ACHN (cell line): ENCODE measurements at places on chromosomes 2 and 18.
A peak's percentile ranks its signal among the peaks of the same experiment; 100 is the strongest.

- DNase-seq, result peak; percentile 65
These were observed 11.8 kb downstream of the MAPRE3 start for GRCh38 chr2:26982102-26982742.

GRCh38 chr2:48356701-48357325 lies 173.1 kb upstream of the STON1 start:
- no peak for DNase-seq

- peak; percentile 54 for DNase-seq
These were observed 344.6 kb upstream of the CHAC2 start for GRCh38 chr2:53422979-53423378.

- DNase-seq, result no peak
These were observed 256.2 kb upstream of the ZSWIM2 start for GRCh38 chr2:187105218-187105617.

DNA sequence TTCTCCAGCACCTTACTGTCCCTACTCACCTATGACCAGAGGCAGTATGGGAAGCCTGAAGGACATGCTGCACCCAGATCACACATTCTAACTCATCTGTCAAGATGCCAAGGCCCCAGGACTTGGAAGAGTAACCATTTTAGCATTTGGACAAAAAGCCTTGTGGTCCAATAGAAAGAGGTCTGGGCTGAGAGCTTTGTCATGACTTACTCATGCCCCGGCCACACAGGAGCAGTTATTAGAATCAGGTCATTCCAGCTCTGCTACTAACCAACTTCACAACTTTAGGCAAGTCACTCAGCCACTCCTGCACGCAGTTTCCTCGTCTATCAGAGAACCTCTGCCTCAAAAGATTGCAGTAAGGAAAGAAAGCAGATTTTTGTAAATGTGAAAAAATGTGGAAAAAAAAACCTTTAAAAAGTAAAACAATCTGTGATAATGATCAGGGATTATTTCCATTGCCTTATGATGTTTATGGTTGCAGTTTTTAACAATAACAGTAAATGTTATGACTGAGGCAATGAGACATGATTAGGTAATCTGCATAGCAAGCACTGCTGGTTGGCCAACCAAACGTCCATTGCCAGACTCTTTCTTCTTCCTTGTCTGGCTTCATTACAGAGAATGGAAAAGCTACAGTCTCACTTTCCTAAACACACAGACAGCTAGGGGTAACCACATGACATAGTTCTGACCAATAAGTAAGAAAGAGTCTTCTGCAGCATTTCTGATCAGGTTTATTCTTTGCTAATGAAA lies 255.4 kb upstream of the CHAC2 start:
- DNase-seq, result no peak

DNA sequence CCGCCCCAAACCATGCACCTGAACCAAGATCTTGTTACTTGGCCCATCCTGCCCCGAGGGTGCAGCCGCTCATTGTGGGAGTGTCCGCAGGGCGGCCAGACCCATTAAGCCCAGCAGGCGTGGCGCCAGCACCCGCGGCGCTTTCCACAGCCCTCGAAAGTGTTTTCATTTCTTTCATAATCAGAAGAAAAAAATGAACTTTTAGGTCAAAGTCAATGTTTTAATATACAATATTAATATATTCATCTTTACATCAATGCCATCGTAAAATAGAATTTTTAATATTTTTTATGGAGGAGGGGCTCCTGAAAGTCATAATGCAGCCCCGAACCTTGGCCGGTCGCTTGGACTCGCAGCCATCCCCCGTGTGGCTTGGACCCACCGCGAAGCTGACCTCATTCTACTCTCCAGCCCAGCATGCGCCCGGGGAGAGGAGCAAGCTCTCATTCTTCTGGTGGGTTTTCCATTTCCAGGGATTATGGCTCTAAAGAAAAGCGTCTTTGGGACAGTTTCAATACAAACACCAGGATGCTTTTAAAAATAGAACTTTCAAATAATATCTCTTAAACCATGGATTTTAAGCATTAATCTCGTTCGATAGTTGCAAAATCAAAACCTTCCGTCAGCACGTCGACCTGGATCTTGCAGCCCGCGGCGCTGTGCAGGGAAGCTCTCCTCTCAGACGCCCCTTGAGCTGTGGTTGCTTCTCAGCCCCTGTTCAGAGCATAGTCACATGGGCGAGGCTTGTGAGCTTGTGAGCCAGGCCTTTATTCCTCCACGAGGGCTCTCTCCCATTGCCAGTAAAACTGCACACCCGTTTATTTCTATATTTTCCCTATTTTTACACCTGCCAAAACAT lies 17.2 kb upstream of the ASB1 start:
- DNase-seq, result no peak

DNA sequence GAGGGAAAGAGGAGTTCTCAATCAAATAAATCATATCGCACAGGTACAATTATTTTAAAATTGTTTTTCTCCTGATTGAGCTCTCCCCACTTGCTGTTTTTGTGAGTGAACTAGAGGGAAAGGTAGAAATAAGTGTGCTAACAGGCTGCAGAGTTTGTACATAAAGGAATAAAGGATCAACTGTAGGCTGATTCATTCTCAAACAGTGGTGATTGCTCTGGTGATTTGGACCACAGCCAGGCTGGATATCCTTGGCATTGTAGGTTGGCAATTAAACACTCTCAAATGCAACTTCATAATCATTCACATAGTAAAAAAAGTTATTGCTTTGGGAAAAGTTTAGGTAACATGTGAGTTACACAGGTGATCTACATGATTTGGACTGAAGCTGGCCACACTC lies 29.8 kb downstream of the LRP1B start:
- no peak for DNase-seq

DNA sequence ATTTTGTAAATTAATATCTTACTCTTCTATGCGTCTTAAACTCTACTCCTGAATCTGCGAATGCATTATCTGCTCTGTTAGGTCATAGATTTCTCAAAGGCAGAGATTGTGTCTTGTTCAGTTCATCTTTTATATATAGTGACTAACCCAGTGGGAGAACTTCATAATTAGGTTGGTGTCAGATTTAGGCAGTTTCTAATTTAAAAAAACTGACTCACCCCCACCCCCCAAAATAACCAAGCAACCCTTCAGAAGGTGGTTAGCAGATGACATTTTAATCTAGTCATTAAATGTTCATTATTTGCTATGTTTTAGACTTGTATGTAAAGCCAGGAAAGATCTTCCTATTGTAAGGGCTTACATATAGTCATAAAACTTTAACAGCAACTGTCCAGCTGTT lies 10.4 kb downstream of the SERPINB12 start:
- DNase-seq, result no peak

- DNase-seq, result no peak
These were observed 316.1 kb upstream of the FANCL start for GRCh38 chr2:58557176-58557575.

DNA sequence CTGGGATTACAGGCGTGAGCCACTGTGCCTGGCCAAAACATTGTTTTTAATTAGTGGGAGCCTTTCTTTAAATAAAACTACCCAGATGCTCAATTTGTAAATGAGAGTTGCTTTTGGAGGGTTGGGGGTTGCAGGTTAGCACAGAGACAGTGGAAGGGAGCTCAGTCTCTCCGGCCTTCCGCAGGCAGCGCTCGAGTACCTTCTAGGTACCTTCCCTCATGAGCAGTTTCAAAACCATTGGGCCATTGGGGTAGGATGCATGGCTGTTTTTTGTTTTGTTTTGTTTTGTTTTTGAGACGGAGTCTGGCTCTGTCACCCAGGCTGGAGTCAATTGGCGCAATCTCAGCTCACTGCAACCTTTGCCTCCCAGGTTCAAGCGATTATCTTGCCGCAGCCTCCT lies 19.0 kb downstream of the SLC66A3 start:
- no peak for DNase-seq

GRCh38 chr2:113158884-113159553 lies 14.8 kb upstream of the PSD4 start:
- no peak for DNase-seq

DNA sequence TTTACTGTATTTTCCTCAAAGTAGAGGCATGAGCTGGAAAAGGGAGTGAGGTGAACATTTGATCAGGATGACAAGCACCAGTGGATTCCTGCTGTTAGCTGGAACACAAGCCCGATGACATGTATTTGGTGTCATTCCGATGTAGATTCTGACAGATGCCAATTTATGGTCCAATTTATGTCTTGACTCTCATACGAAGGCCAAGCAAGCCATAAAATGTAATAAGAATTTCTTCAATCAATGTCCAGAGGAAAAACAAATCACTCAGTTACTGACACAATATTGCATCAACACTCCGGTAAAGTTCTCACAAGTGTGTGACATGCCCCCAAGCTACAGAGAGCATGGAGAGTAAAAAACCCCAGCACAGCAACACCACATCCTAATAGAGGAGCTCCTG lies 138.3 kb upstream of the ZNF521 start:
- DNase-seq, result no peak

DNA sequence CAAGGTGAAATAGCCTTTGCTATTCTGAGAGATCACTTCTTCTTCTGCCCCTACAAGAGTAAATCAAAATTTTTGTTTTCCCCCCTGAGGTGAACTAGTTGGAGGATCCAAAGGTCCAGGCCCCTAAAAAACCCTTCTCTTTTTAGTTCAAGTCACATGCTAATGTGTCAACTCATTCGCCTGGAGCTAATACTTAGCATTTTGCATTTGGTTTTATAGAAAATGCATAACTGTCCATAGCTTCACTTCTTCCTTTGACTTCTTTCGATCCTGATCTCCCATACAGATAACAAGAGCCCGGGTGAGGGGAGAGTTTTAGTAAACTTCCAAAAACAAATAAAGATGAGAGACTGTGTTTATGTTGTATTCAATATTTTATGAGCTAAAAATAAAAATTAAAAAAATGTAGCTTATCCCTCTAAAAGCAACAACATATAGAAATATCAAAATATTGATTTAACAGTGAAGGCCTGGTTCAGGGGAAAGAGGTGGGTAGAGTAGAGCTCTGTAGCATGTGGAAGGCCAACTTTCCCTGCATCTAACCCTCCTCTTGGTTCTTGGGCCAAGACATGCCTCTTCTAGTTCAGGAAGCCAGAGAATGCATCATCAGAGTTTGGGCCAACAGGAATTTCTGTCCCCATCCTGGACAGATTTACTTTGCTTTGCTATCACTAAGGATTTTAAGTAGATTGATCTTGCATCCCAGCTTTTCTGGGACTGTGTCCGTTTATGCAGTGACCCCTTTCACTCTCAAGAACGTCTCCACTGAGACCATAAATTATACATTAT lies 333.8 kb downstream of the ALK start:
- no peak for DNase-seq

DNA sequence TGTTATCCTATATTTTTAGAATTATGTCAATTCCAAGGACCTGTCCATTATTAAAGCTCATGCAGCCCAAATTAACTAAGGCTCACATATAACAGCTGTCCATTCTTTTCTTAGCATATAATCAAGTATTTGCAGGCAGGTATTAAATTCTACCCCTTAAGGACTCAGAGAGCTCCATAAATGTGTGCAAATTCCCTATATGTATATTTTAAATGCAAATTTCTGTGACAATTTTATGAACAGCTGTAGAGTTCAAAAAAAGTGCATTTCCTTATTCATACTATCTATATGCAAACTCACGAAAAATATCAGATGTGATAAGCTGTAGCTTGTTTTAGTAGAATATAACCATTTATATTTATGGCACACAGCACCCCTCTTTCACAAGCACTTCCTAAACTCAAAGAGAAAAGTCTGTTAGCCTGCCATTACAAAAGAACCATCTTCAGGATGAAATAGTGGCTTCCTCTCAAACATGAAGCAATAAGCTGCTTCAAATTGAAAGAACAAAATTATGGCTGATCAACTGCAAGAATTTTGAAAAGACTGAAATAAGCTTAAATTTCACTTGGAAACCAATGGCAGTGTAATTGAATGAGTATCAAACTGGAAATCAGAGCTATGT lies 155.0 kb upstream of the REG3G start:
- DNase-seq, result no peak

DNA sequence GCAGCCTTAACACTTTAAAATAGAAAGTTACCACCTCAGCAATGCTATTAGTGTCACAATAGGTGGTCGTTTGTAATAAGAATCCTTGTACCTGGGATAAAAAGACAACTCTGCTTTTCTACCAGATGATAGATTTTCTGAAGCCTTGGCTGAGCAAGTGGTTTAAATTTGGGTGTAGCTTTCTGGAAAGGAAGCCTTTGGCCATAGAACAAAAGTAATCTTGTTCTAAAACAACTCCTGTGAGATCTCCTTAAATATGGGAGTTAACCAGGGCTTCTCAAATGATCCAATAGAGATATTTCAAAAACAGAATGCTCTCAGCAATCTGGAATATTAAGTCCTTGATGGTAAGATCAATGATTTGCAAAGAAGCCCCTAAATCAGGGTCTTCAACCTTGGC lies 261.6 kb downstream of the ZNF516 start:
- no peak for DNase-seq

DNA sequence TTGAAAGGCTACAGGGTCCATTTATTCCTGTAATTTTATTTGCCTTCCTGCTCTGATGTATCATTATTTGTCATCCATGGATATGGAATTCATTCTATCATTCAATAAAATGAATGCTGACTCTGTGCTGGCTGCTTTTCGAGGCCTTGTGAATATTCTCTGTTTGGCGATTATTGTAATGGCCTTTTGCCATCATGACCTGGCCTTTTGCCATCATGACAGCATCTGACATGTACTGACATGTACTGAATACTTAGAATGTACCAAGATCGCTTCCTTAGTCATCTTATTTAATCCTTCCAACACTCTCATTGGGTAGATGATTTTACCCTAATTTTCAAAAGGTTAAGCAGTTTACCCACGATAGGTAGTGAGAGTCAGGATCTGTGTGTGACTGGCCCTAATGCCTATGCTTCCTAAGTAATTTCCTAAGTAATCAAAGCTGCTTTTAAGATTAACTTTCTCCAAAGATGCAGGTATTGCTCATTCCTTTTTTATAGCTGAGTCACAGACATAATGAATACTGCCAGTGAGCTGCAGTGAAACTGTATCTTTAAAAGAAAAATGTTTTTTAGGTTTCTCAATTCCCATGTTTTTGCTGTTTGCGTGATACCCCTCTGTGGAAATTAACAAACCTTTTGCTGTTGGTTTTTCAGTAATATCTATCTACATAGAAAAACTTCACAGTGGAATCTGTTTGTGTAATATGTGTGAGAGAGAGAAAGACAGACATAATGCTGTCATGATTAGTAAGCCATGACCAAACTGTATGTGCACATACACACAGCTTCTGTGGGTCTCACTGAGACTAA lies 127.8 kb downstream of the CERS6 start:
- peak; percentile 56 for DNase-seq
